CD4-positive, alpha-beta T cell (primary cell): ENCODE measurements at places on chromosomes 11 and 22.

DNA sequence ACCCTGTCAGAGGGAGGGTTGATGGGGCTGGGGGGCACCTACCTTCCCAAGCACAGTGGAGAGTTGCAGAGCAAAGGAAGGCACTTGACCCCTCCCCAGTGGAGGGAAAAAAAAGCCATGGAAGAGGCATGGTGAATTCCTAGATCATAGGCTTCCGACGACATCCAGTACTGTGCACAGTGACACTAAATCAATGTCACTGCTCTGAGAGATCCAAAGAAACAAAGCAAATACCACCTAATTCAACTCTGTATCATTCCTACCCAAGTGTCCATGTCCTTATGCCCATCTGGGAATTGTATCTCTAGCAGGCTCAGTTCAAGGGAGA is 344.2 kb upstream of the NCAM1 start:
- no peak for DNase-seq

- no peak for DNase-seq
Measured at GRCh38 chr11:37370817-37371216, 772.8 kb upstream of the RAG2 start.

- DNase-seq, result no peak
Measured at GRCh38 chr11:123161376-123162030, 33.5 kb downstream of the CLMP start.

DNA sequence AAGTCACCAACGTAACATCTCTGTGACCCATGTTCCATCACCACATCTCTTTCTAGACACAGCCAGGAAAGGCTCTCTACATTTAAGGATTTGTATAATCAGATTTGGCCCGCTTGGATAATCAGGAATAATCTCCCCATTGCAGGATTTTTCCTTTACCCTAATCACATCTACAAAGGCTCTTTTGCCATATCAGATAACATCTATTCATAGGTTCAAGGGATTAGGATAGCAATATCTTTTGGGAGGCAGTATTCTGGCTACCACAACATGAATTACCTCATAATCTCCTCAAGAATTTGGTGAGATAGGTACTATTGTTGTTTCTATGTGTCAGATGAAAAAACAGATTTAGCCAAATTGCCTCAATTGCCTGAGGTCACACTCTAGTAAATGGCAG is 142.8 kb upstream of the UBASH3B start:
- DNase-seq, result no peak

DNA sequence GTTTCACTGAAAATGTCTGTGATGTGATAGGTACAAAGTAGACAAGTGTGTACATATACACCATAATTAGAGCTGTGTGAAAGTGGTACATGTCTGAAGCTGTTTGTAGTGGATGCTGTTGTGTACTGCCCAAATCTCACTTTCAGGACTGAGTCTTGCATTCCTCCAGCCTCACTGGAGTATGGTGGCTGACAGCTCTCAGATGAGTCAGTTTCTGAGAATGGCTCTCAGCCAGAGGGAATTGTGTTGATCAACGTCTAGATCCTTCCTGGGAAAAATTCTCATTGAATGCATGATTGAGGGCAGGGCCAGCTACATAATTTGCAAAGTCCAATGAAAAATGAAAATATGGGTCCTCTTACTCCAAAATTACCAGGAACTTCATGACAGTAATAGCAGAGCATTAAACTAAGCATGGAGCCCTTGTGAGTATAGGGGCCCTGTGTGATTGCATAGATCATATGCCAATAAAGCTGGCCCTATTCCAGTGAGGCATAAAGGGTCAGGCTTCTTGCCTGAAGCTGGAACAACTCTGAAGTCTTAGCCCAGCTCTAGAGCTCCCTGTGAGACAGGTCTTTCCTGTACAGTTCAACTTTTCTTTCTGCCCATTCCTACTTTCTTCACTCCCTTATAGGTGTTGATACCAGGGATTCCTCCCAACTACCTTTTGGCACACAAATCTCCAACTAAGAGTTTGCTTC is 10.8 kb upstream of the CYP2R1 start:
- DNase-seq, result no peak

GRCh38 chr11:85541683-85542082 is 85.5 kb downstream of the DLG2 start:
- DNase-seq, result no peak

GRCh38 chr11:32894149-32894827 is 1.7 kb downstream of the QSER1 start:
- DNase-seq, result peak; percentile 49

GRCh38 chr11:96279018-96279895 is 63.7 kb downstream of the MAML2 start:
- no peak for DNase-seq

- DNase-seq, result no peak
Measured at GRCh38 chr22:19818324-19819207, 36.1 kb downstream of the GNB1L start.

DNA sequence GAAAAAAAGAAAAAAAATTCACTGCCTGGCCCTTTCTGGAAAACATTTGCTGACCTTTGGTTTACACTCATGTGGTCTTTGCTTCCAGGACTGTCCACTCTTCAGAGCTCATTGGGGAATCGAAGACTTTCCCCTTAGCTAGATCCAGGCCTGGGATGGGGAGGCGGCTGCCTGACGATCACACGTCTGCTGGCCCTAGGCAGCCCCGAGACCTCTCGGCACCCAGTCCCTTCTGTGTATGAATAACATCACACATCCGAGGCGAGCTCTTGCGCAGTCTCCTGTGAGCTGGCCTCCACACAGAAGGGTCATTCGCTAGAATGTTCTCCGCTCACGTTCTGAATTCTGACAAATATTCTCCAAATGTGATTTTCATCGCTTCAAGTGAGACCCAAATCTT is 25.7 kb upstream of the GAL start:
- no peak for DNase-seq

DNA sequence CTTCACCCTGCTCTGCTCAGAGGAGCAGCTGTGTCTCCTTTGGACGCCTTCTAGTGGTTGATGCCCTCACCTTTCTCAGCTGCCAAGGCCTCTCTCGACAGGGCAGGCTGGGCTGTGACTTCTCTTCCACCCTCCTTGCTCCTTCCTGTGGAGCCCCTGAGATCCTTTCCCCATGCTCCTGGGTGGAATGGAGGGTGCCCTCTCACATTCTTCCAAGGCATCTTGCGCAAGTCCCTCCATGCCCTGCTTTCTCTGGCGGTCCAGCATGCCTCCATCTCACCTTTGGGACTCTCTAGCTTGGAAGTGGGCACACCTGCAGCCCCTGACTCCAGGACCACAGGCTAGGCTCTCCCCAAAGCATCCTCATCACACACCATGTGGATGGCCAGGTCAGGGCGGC is 68.9 kb downstream of the BMAL1 start:
- no peak for DNase-seq

GRCh38 chr11:2807801-2808241 is 77.8 kb downstream of the CDKN1C start:
- DNase-seq, result no peak

- no peak for DNase-seq
Measured at GRCh38 chr11:15073361-15074205, at the start of gene CALCB. Gene CALCB (plus strand): TSS chr11:15073593. CDS start chr11:15074719, 1,126 bp downstream.

DNA sequence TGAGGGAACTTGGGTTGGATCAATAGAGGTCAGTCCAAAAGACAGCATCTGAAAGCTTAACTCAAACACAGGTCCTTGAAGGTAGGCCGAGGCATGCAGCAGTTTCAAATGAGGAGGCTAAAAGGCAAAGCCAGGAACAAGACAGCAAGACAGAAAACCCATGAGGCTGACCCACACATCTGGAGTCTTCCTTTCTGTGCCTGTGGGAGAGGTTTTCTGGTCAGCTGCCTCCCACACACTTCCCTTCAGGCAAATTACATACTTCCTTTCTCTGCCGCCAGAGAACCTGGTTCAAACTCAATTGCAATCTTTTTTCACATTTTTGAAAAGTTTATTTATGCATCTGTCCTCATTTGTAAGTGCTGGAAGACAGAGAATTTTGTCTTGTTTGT is 29.8 kb upstream of the CRTAM start:
- DNase-seq, result no peak

DNA sequence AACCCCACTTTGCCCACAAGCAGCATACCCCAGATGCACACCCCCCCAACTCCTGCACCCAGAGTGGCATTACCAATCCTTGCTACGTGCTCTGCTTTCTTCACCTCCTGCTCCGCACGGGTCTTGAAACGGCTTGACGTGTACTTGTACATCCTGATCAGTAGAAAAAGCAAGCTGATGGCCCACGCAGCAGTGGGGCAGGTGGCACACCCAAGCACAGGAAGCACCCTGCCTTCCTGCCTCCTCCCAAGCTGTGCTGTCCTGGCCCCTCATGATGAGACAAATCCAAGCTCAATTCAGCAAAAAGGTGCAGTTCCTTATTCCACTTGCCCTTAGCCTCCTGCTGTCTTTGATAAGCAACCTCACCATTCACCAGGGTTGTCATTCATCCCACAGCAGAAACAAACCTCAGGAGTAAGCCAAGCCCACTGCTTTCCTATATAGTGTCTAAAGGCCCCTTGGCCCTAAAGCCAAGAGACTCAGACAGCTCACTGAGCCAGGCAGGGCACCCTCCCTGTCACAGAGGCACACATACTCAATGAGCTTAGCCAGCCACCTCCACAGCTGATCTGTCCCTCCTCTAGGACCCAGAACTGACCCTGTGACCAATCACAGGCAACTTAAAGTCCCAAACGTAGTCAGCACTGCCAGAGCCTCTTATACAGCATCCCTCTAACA is 27.8 kb downstream of the MORC2 start:
- DNase-seq, result peak; percentile 39

- no peak for DNase-seq
Measured at GRCh38 chr11:86765203-86765602, 35.1 kb upstream of the PRSS23 start.

GRCh38 chr11:8096575-8096974 is 15.6 kb downstream of the TUB start:
- no peak for DNase-seq

GRCh38 chr11:10935015-10935559 is 77.2 kb upstream of the ZBED5 start:
- no peak for DNase-seq

DNA sequence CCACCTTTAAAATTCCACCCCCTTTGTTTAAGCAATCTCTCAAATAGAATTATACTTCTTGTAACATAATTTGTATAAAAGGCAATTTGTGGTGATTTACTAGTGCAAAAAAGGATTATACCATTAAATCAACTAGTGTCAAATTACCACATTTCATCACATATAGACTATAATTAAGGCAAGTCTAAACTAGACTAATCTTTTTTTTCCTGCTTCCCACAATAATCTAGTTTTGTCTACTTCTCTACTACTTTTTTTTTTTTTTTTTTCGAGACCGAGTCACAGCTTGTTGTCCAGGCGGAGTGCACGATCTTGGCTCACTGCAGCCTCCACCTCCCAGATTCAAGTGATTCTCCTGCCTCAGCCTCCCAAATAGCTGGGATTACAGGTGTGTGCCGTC is 36.1 kb upstream of the FZD4 start:
- no peak for DNase-seq

DNA sequence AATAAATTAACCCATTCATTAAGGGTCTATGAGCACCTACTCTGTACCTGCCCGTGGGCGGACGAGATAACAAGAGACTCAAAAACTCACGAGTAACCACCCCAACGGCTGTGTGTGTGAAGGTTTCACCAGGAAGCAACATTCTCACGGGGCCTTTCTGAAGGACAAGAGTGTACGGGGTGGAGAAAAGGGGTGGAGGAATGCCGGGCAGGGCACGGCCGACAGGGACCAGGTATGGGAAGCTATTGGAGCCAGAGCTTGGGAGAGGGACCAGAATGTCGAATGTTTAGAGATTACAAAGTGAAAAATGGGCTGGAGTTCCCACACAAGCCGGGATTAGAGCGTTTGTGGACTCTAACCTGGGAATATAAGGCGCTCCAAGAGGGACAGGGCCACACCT is 1.6 kb downstream of the KMT5B start:
- DNase-seq, result peak; percentile 16

DNA sequence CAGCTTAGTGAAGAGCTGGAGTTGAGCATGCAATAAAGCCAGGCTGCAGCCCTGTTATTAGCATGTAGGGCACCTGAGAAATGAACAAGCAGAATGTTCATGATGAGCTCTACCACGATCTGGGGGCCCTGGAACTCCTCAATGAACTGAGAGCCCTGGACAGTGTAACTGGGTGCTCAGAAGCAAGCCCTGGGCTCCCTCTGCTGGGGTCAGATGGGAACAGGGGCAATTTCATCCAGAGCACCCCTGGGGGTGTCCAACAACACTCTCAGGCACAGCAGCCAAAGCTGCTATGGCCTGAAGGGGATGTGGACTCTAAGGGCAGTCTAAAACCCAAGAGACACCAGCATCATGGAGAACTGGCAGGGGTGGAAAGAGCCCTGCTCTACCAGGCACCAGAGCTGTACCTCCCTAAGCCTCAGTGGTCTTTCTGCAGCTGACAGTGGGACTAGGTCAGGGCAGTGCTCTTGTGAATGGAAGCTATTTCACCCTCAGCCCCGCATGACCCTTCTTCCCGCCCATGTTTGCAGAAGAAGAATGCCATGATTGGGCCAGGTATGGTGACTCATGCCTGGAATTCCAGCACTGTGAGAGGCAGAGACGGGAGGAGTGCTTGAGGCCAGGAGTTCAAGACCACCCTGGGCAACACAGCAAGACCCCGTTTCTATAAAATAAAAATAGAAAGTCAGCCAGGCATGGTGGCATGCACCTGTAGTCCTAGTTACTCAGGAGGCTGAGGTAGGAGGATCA is 28.9 kb downstream of the THOC5 start:
- peak; percentile 13 for DNase-seq

GRCh38 chr22:33669746-33670145 is 250.5 kb downstream of the LARGE1 start:
- no peak for DNase-seq
